COR-L47 (cell line): ENCODE measurements at places on chromosomes 3 and 15.

- DNase-seq, result no peak
Measured at GRCh38 chr3:7203969-7204847, 343.3 kb downstream of the GRM7 start.

DNA sequence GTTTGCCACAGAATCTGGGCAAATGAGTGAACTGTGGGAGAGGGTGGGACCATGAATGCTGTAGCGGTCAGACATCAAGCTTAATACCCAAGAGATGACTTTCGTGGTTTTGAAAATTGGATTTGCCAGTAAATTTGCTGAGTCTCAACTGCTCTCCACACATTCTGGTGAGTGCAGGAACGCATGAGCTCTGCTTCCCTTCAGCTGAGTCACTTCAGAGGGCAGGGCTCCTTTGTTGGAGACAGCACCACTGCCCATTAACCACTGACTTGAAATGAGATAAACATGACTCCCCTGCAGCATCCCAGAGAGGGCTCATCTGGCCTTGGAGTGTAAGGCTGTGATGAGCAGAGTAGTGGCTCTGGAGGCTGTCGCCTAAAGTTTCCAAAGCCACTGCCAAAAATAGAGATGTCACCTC lies 22.6 kb downstream of the RARRES1 start:
- DNase-seq, result no peak

DNA sequence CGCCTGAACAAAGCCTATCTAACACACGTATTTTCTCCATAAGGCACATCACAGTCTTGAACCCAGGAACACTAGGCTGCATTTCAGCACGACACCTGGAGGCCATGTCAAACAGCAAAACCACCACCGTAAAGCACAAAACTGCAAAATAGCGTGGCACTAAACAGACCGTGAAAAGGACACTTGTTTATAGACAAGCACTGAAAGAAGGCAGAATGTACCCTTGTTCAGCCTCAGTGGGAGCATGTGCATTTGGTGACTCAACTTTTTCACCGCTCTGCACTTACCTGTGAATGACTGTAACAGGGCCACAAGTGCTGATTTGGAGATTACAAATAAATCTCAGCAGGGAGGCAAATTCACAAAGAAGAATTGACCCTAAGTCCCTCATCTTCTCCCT lies 80.8 kb downstream of the ISG20 start:
- DNase-seq, result no peak

- no peak for DNase-seq
Measured at GRCh38 chr15:70197318-70197944, 99.7 kb upstream of the TLE3 start.

DNA sequence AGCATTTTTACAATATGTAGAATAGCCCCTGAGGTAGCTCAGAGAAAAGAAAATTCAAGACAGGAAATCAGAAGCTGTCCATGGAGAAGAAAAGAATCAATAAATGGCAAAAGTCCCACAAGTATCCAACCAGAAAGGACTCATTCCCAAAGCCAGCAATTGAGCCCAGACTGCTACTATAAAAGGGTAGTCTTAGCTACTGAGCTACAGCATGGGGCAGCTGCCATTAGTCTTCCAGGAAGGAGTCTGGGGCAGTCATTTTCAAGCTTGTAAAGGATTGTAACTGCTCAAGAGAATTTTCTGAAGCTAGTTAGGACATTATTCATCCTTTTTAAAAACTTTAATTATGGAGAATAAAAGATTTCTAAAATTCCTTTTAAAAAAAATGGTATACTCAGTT lies 10.5 kb downstream of the LEKR1 start:
- DNase-seq, result no peak

DNA sequence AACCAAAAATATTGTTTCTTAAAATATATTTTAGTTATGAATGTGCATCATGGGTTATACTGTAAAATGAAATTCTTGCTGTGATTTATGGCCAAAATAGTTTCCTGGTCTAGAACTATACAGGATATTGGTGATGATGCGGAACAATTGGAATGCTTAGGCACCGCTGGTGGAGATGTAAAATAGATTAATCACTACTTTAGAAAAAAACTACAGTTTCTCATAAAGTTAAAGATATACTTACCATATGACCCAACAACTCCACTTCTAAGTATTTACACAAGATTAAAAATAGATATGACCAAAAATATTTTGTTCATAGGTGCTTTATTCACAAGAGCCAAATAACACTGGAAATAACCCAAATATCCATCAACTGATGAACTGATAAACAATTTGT lies 126.7 kb downstream of the TUSC7 start:
- DNase-seq, result no peak

DNA sequence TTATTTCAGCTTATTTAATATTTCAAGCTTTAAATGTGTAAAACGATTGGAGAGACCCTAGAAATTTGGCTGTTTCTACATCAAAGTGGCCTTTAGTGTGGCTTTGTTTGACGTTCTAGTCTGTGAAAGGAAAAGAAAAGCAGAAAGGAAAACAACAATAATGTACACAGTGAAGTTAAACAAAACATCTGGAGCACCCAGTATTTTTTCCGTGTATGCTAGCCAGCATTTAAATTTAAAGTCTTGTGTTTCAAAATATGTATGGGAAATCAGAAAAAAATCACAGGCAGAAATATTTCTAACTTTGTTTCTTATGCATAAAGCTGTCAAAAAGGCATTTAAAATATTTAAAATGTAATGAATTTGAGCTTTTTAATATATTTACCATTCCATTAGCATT lies 218.1 kb downstream of the NAALADL2 start:
- peak; percentile 66 for DNase-seq

DNA sequence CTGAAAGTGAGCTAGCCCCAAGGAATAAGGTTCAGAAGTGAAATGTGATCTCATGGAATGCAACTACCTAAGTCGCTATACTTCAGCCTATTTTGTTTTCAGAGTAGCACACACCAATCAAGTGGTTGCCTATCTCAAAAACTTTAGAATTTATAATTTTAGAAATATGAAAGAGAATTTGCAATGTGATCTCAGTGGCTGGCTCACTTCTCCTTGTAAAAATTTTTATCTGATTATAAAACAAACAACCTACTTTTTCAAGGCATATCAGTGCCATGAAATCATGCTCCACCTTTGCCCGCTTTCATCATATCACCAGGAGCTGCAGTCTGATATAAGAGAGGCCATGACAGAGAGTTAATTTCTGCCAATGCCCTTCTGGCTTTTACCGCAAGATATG lies 47.3 kb downstream of the CLDN11 start:
- DNase-seq, result no peak

DNA sequence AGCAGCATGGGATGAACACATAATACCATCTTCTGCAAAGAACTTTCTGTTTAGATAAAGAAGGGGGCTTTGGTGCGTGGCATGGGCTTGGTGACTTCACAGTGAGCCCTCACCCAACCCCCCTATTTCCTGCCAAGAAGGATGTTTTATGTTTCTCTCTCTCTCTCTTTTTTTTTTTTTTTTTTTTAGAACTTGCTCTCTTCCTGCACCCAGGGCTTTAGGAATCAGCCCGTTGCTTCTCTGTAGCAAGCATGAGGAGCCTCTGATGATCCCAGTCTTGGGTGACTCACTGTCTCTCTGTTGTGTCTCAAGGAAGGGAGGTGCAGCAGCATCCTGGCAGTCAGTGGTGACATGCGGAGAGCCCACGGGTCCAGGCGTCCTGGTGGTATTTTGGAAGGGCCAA lies 49.1 kb downstream of the CCK start:
- no peak for DNase-seq

GRCh38 chr3:42600958-42601675 lies 631 bp downstream of the NKTR start:
- DNase-seq, result no peak

DNA sequence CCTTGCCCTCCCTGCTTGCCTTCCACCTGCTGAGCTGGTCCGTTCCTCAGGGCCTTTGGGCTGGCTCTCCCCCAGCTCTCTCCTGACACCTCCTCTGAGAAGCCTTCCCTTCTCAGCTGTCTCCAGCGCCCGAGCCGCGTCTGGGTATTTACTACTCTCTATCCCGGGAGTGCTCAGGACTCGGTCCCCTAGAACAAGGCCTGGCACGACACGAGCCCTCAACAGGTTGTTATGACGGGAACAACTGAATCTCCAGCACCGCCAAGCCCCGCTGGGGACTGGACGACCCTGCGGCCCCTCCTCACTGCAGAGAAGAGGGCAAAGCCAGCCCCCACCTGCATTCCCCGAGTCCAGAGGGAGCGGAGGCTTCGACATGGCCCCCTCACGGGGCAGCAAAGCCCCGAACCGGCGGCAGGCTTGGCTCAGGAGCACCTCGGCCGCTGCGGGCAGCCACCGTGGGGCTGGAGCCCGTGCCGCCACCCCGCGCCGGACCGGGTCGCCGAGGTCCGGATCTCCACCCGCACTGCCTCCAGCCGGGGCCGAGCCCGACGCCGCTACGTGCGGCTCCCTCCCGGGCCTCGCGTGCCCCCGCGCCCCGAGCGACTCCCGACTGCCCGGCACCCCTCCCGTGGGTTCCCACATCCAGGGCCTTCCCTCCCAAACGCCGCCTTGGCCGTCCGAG lies 792 bp downstream of the TPRA1 start:
- DNase-seq, result no peak

DNA sequence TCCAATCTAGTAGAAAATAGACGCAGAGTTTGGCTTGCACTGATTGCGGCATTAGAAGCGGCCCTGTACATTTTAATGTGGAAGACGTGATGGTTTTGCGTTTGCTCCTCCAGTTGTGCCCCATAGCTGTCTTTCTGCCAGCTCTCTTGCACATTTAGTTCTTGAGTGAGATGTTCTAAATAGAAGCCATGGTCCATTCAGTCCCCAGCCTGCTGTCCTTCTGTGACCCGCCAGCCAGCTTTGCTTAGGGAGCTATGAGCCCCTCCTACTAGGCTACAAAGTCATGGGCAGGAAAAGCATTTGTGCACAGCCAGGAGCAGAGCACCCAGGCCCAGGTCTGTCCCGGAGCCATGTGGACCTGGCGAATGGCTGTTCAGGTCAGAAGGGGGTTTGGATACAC lies 50.3 kb downstream of the APBA2 start:
- no peak for DNase-seq

GRCh38 chr3:133038089-133038730 lies at the start of gene TMEM108:
TMEM108 (plus strand) TSS chr3:133038391.
- peak; percentile 98 for DNase-seq

DNA sequence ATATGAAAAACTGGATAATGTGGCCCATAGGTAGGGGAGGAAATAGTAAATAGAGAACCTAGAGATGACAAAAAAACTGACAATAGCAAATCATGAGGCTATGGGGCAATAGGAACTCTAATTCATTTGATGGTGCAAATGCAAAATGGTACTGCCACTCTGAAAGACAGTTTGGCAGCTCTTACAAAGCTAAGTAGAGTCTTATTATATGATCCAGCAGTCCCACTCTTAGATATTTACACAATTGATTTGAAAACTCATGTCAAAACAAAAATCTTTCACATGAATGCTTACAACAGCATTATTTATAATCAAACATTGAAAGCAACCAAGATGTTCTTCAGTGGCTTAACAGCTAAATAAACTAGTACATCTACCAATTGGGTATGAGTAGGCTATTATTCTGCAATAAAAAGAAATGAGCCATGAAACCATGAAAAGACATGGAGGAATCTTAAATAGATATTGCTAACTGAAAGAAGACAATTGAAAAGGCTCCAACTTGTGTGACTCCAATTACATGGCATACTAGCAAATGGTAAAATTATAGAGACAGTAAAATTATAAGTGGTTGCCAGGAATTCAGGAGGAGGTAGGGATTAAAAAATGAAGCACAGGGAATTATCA lies 321.8 kb upstream of the STAC start:
- DNase-seq, result no peak

DNA sequence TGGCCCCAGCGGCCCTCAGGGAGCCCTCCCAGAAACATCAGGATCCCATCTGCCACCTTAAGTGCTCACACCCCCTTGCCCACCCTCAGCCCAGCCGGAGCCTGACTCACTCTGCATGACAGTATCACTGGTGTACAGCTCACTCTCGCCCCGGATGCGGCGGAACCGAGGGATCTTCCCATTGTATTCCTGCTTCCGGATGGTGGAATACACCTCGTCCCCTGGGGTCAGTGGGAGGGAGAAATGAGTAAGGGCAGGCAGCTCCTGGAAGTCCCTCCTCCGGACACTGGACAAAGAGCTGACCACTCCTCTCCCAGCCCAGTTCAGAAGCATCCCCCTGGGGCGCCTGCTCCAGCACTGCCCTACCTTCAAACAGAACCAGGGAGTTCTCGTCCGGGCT lies 16.5 kb downstream of the SEMA7A start:
- no peak for DNase-seq

DNA sequence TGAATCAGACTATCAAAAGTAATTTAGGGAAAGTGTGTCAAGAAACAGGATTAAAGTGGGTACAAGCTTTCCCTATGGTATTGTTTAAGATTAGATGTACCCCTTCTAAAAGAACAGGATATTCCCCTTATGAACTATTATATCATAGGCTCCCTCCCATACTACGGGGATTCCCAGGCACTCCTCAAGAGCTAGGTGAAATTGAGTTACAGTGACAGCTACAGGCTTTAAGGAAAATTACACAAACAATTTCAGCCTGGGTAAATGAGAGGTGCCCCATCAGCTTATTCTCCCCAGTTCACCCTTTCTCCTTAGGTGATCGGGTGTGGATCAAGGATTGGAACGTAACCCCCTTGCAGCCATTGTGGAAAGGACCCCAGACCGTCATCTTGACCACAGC lies 240.8 kb upstream of the CNTN6 start:
- DNase-seq, result peak; percentile 11

DNA sequence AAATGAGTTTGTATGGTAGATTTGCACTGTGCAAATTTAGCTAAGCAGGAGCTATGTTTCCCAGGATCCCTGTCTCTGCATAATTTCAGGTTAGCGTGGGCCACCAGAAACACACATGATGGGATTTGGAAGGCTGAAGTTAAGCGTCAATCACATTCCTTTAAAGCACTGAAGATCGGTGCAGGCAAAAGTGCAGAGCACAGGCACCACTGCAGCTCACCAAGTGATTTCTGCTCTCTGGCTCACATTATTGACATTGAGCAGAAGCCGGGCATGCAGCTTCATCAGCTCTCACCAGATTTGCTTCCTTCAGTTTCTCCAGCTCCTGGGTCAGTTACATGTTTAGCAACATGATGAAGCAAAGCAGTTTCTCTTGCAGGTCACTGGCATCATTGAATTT lies 256.4 kb upstream of the TGFBR2 start:
- DNase-seq, result no peak

DNA sequence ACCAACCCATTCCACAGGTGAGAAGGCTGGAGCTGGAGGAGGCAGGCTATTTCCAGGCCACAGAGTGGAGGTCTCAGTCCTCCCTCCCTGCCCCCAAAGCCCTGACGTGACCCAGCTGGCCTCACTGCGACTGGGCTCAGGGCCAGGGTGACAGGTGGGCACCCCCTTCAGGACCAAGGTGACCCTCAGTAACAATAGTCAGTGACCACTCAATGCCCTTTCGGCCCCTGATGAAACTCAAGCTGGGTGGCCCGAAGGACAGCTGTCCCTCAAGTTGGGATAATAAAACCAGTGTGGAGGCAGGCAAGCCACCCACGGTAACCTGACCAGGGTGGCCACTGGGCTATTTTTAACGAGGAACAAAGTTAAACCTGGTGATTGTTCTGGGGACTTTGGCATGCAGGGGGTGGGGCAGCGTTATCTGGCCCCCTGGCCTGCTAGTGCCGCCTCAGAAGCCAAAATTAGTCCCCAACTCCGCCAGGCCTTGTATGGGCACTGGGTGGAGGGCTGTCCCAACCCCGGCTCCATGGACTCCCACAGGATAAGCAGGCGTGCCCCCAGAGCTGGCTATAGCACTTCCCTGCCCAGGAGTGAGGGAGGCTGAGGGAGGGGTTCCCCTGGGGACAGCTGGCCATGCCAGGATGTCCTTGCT lies 1.1 kb downstream of the TNNC1 start:
- DNase-seq, result no peak

GRCh38 chr3:179046497-179047353 lies 24.9 kb downstream of the ZMAT3 start:
- DNase-seq, result no peak
